ENCODE measurements at places on chromosomes 3 and 15. TPM values are rescaled to one million over a fixed set of nuclear protein-coding genes. Genes with fewer than 3 reads are reported as not detected.
A peak's percentile ranks its signal among the peaks of the same experiment; 100 is the strongest.

MITF gene
- total RNA-seq = 16.5 TPM

DNA sequence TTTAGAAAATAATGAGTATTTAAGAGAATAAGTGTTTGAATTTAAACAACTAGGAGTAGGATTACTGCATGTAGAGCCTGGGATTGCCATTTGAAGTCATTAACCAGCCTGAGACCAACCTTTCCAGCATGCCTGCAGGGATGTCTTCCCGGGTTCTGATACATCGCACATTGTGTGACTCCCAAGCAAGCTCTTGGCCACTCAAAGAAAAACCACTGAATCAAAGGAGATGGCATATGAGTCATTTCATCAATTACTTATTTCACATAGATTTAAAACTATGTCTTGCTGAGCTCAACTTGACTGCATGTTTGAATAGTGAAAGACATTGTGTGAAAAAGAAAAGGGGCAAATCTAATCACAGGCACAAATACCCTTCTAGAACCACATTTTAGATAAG, 15.0 kb upstream of the THBS1 start:
- no peak for DNase-seq

DNA sequence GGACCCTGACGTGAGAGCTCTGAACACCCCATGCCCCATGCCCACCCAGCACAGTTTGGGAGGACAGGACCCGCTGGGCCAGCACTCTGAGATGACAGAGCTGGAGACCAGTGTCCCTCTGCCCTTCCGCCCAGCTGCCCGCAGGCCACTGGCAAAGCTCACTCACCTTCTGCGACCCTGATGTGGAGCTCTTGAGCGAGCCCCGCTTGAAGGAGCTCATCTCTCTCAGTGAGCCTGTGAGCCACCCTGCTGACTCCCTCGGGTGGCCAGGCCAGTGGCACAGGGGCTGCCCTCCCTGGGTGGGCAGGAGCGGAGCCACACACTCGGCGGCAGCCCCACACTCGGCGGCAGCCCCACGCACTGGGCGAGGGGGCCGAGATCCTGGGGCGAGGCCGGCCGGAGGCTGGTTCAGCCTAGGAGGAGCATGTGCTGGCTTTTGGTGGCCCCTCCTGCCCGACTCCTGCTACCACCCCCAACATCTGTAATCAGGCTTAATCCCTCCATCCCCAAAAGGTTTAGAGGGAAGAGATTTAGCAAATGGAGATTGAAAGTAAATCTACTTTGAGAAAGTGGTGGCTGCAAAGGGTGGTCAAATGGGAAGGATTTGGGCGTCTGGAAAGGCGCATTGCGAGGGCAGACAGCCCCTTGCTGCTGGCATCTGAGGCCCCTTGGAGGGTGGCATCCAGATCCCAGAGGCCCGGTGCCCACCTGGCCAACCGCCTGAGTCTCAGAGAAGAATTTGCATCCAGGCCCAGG, 59.4 kb upstream of the TRPM1 start:
- no peak for DNase-seq

- DNase-seq = no peak
These were observed 42.9 kb upstream of the ZNF710 start for GRCh38 chr15:89958107-89958805.

SV2B gene
- total RNA-seq = 0.18 TPM

RYK gene
- total RNA-seq = 13.8 TPM

DNA sequence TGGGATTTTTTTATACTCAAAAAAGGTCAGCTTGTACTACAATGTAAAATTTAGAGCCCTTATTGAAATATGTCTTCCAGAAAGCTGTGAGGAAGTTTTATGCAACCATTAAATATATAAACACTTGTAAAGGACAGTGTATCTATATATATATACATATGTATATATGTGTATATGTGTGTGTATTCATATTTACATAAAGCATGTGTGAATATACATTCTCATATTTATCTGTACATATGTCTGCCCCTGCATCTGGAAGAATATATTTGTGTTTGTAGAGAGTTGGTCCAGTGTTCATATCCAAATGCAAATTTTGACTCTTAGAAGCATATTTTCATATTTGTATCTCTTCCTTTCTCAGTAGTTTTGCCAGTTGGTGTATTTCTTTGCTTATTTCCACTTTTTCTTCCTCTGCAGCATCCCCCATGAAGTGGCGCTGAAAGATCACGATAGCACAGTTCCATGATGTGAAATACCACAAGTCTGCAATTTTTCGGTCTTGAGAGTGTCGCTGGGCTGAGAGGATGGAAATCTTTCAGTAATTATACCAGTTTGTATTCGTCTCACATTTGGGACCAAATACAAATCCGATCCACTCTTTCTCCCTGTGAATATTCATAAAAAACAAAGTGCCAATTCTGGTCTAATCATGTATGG, 311.7 kb upstream of the DPH6 start:
- no peak for DNase-seq

DNA sequence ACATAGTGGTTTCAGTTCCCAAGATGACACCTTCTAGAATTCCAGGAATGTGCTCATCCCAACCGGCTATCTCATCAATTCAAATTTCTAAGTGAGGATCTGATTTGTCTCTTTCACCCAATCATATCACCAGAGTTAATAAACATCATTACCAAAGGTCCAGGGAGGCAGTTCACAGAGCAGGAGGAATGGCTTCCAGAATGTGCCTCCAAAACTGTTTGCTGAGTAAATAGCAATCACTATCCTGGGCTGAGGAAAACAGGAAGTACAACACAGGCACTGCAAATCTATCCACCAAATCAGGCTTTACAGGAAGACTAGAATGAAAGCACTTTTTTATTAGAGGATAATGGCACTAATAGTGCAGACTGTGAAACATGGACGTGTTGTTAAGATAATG, 61.5 kb downstream of the OSBPL10 start:
- no peak for DNase-seq

CHDH gene
- total RNA-seq = 0.89 TPM

- no peak for DNase-seq
These were observed 1257.1 kb downstream of the NSUN3 start for GRCh38 chr3:95319921-95320494.

- DNase-seq = no peak
These were observed 322.0 kb downstream of the NLGN1 start for GRCh38 chr3:173719585-173719984.

CCNB2 gene
- 90.4 TPM for total RNA-seq

ANO10 gene
- 41.7 TPM for total RNA-seq

- no peak for DNase-seq
These were observed 47.2 kb downstream of the SLC12A8 start for GRCh38 chr3:125165189-125165947.

DNA sequence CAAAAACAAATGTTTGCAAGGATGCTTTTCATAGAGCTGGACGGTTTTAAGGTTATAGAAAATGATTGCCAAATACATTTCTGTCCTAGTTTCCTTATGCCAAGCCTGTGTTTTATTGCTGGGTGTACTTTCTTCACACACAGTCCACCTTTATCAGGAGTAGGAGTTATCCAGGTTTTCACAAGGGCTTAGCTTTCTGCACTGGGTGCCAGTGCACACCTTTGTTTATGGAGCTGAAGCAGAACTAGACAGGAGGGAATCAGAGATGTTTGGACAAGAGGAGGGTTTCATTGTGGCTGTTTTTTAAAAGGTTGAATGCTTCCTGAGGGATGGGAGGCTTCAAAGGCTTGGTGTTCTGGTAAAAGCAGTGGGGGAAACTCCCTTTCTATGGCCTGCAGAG, 29.5 kb upstream of the FAM3D start:
- DNase-seq = no peak

MED12L gene
- not detected for total RNA-seq

GRCh38 chr3:184455991-184456390, 76.1 kb downstream of the CHRD start:
- DNase-seq = no peak

DNA sequence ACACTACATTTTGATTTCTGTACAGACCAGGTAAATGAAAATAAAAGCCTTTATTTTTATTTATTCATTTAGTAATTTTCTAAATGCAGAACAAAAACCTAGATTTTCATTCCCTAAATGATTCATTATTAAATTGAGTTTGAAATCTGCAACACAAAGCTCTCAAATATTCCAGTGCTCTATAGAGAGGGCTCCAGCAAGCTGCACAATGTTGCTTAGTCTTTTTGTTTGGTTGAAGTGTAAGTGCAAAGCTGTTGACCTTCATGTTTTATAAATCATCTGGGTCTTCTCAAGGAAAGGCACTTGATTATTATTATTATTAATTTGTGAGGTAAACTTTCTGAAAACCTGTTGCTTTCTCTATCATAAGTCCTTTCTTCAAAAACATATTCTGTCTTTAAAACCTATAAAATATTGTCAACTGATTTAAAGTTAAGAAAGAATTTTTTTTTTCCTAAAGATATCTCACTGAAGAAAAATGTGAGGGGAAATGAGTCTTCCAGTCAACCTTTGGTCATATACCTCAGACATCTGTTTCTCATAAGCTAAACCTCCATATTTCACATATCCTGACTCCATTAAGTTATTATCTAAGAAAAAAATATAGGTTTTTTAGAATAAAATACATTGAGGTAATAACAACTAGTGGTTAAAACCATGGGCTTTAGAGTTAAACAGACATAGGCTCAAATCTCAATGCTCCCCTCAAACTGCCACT, 100.7 kb downstream of the ZIC4 start:
- no peak for DNase-seq

GRCh38 chr3:66469220-66469640, 31.6 kb downstream of the LRIG1 start:
- DNase-seq = no peak

DNA sequence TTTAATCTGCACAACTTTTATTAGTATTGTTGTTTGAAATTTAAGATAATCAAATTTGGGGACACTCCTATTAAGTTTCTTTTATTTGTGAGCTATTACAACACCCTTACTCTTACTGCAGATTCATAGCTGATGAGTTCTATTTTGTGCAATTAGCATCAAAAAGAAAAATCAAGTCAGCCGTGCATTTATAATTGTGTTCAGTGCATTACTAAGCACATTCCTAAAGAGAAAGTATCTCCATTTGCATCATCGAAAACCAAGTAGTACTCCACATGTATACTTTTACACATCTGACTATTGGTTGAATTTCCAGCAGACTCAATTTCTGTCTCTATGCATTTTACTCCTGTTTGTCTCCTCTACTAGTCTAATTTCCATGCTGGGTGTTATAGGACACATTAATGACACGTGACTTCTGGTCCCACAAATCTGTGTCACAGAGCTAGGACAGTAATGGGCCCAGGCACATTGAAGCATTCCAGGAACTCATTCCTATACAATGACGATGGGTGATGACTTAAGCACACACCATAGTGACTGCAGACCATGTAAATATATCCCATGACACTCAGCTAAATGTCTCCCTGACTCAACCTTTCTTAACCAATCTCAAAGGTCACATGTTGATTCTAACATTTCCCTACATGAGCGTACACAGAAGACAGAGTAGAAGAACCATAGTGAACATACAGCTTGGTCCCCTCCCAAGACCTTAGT, 477.5 kb downstream of the LPP start:
- no peak for DNase-seq

ALDH1L1 gene
- 1.5 TPM for total RNA-seq

DNA sequence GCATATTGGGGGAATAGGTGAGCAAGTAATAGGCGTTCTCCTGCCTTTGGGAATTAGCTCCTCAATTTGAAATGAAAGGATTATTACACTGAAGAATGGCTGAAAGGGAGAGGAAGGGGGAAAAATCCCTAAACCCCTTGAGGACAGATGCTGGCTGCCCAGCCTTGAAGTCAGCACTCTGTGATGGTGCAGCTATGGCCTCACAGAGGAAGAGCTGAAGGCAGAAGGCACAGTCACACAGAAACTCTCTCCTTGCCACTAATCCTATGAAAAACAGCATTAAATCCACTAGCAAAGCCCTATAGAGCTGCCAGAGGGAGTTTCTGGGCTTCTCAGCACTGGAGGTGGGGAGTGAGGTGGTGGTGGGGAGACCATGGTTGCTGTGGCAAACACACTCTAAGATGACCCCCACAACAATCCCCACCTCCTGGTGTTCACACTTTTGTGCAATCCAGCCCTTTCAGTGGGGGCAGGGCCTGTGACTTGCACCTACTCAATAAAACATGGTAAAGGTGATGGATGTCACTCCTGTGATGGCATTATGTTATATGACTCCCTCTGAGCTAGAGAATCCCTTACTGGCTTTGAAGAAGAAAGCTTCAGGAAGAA, 101.2 kb downstream of the RFTN1 start:
- DNase-seq = no peak

GRCh38 chr15:34243226-34243625, 18.4 kb downstream of the EMC4 start:
- DNase-seq = no peak

DNA sequence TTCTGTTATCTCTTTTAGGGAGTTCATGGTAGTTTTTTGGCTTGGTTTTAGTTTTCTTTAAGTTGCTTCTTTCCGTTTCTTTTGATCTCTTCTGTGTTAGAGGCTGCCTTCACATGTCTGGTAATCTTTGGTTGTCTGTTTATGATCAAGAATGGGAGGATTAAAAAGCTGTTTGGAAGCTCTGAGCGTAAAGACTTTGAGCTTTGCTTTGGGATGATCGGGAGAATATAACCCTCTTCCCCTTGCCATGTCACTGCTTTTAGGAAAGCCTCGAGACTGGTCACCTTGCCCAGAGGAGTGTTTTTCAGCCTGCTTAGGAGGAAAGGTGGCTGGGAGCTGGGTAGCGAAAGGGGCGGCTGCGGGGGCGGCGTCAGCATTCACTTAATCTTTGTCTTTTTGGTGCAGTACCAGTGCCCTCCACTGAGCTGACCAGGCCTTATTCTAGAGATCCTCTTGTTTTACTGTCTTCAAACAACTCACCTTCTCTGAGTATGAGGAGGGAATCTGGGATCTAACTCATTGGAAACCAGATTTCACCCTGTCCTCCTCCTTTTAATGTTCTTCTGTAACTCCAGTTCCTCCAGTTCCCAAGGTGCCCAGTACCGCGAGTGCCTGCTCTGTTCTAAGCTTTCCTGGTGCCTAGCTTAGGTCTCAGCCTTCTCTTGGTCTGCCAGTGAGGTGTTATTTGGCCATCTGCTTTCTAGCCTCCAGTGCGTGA, 15.5 kb downstream of the TATDN2 start:
- peak; percentile 74 for DNase-seq

CCPG1 gene
- total RNA-seq = 41.9 TPM

DNA sequence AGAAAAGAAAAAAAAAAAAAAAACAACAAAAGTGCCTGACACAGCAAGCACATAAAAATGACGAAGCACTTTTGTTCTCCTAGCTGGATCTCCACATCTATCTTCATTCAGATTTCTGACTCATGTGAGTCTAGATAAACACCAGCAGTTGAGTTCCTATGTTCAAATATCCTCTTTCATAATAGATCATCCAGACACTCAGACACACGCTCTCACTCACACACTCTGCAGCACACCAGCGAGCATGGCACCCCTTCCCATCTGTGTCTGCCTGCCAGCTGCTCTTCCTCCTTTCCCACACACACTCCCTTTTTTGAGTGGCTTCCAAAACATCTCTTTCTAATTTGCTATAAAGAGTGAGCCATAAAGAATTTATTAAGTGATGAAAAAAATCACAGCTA, 19.8 kb upstream of the CELF6 start:
- DNase-seq = no peak

DNA sequence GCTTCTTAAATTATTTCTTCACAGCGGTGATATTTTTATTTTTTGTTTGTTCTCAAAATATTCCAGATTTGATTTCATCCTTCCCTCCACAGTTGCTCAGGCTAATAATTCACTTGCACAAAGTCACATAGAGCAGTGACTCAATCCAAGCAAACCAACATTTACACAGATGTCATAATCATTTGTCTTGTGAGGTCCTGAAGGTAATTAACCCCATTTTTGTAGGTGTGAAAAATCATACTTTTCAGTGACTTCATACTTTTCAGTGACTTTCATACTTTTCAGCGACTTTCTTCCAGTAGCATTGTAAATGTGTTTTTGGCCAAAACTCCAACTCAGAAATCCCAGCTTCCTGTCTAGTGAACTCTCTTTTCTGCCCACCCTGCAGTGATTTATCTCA, 32.1 kb downstream of the CD200 start:
- no peak for DNase-seq

APOD gene
- 0.33 TPM for total RNA-seq

SERPINI2 gene
- 0.13 TPM for total RNA-seq
